ENCODE measurements at places on chromosomes 11 and 22. TPM values are rescaled to one million over a fixed set of nuclear protein-coding genes. Genes with fewer than 3 reads are reported as not detected.

- DNase-seq: no peak
Measured at GRCh38 chr11:45993531-45994001, 71.1 kb downstream of the LARGE2 start.

DNA sequence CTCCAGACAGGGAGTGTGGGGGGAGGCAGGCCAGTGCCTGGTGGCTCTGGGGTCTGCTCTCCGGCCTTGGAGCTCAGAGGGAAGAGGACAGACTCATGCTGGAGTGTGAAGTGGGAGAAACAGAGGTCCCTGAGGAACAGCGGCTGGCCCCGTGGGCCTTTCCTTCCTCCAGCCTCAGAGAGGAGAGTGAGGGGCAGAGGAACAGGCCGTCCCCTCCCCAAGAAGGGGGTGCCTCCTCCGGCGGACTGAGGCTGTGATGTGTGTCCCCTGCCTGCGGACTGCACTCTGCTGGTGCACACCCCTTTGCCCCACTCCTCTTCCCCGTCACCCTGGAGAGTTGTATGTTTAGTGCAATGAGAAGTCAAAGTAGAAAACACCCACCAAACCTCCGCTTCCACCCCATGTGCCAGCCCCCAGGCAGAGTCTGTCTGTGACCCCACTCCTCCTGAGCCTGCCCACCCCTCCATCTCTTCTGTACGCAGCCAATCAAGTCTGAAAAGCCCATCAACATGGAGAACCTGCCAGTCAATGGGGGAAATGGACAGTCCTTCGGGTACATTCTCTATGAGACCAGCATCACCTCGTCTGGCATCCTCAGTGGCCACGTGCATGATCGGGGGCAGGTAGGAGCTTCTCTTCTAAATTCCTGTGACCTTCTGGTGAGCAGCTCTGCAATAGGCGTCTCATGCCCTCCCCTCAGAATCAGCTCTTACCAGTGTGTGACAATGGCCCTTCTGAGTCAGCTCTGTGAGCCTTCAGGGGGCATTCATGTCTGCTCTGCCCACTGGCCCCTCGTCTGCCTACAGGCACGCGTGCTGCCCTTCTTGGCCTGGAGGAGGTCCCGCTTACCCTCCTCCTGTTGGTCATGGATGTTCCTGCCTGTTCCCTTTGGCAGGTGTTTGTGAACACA, 39.0 kb downstream of the GLB1L2 start:
- DNase-seq: no peak

DNA sequence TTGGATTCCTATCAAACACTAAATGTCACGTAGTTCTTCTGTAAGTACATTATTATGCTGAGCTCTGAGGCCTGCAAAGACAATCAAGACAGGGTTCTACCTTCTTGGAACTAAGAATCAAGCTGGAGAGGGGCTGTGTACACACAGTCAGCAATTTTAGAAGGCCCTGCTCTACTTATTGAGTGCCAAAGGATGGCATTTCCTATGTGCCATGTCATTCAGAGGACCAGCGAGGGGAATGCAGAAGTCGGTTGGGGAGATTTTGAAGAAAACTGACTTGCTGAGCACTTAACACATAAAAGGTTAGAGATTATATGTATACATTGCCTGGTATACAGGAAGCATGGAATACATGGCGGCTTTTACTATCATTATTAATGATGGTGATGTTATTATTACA, 5.3 kb downstream of the SLC37A2 start:
- no peak for DNase-seq

DNA sequence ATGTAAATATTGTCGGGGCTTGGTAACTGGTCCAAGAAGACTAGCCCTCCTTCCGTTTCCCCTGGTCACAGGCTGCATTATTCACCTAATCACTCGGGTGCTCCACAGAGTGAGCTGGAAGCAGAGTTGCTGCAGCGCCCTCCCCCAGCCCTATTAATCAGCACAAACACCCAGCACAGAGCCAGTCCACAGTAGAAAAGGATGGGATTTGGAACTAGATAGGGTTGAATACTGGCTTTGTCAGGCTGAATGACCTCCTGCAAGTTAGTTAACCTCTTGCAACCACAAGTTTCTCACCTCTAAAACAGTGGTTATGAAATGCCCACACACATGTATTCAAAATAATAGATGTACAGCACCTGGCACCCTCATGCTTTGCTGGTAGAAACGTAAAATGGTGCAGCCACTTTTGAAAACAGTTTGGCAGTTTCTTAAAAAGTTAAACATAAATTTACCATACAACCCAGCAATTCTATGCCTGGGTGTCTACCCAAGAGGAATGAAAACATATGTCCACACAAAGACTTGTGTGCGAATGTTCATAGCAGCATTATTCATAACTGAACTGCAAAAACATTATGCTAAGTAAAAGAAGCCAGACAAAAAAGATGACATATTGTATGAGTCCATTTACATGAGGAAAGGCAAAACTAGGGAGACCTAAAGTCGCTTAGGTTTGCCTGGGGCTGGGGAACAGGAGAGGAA, 31.7 kb upstream of the APLP2 start:
- no peak for DNase-seq

DNA sequence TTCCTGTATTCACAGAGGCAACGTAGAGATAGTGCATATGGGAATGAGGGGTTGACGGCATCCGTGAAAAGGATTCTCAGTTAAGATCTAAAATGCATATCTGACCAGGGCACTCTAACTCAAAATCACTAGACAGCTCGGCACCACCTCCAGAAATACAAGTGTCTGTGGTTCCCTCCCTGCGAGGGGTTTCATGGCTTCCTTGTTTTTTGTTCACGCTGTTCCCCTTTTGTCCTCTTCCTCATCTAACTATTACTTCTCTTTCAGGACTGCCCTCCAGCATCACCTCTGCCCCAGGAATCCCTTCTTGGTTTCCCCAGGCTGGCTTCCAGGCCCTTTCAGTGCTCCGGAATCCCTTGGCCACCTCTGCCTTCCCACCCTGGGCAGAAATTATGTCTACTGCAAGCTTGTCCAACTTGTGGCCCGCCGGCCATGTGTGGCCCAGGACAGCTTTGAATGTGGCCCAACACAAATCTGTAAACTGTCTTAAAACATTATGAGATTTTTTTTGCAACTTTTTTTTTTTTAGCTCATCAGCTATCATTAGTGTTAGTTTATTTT, 159.9 kb downstream of the FBXO7 start:
- DNase-seq: no peak

DNA sequence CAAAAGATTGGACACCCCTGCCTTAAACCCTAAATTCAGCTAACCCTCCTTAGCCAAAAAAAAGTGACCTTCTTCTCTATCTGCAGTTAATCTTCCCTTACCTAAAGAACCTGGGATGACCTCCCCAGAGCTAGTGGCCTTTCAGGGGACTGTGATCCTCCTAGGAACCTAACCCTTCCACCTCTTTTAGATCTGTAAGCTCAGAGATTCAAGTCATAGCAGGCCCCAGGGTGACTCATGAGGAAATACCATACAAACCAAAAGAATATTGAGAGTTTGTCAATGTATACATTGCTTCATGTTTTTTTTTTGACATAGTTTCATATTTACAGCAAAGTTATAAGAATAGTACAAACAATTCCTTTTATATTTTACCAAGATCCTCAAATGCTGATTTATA, 38.3 kb upstream of the CXCR5 start:
- no peak for DNase-seq

DNA sequence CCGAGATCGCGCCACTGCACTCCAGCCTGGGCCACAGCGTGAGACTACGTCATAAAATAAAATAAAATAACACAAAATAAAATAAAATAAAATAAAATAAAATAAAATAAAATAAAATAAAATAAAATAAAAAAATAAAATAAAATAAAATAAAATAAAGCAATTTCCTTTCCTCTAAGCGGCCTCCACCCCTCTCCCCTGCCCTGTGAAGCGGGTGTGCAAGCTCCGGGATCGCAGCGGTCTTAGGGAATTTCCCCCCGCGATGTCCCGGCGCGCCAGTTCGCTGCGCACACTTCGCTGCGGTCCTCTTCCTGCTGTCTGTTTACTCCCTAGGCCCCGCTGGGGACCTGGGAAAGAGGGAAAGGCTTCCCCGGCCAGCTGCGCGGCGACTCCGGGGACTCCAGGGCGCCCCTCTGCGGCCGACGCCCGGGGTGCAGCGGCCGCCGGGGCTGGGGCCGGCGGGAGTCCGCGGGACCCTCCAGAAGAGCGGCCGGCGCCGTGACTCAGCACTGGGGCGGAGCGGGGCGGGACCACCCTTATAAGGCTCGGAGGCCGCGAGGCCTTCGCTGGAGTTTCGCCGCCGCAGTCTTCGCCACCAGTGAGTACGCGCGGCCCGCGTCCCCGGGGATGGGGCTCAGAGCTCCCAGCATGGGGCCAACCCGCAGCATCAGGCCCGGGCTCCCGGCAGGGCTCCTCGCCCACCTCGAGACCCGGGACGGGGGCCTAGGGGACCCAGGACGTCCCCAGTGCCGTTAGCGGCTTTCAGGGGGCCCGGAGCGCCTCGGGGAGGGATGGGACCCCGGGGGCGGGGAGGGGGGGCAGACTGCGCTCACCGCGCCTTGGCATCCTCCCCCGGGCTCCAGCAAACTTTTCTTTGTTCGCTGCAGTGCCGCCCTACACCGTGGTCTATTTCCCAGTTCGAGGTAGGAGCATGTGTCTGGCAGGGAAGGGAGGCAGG, at the start of gene GSTP1:
Gene GSTP1, plus strand, starts transcription at position 566 of the 958 bp plus-strand sequence. Its CDS starts 32 bp downstream, at position 598.
- DNase-seq: peak; percentile 82

DNA sequence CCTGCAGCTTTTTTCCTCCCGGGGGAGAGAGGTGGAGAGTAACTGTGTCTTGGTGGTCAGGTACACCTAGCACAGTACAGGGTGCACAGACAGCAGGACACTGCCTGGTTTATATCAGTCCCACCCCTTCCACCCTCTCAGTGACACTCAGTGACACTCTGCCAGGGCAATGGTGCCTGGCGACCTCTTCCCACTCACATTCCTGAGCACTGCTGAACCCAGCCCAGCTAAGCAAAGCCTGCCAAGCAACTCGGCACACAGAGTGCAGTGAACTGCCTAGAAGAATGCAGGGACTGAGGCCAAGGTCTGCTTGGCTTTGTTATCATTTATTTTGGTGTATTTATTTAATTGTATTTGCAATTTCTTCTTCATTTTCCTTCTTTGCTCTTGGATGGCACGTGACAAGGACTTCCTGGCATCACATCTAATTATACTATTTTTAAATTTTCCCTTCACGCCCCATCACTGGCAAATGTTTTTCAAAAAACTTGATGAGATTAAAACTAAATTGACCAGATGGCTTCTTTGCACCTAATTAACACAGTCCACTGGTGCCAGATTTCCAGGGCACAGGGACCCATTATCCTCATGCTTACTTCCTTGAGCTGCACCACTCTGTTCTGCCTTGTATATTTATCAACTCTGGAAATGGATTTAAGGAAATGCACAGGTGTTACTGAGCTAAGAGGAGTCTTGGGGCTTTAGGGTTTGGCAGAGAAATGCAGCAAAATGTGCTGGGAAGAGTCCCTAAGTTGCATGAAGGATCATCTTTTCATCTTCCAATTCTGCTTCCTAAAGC, 205.6 kb downstream of the ADAMTS15 start:
- no peak for DNase-seq

DNA sequence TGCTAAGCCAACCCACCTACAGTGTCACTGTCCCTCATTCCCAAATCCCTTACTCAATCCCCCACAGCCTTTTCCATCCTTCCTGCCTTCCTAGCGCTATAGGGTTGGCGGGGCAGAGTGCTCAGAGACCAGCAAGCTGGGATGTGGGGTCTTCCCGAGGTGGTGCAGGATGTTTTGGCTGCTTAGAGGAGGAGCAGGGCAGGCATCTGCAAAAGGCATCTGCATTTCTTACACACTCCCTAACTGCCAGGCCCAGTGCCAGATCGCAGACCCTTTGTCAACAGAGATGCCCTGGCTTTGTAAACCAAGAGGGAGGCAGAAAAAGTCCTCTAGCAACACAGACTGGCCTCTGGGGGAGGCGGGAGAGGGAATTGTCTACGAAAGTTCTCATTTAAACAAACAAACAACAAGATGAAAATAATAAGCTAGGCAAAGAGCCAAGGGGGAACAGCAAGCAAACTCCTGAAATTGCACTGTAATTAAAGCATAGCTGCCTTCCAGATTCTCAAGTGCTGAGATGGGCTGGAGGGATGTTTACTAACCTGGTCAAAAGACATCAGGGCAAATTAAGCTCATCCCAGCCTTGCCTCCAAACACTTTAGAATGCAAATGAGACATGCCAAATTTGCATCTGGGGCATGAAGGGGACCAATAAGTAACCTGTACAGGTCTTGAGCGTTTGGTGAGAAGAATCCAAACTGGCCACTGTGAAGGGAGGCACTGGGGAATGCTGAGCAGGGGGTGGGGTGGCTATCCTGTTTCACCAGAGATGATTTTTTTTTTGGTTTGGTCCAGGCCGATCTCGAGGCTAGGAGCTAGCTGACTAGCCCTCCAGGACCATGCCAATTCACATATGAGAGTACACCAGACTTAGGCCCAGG, 38.1 kb upstream of the ADA2 start:
- no peak for DNase-seq

- no peak for DNase-seq
Measured at GRCh38 chr11:57434640-57435546, 8.0 kb upstream of the SLC43A3 start.

DNA sequence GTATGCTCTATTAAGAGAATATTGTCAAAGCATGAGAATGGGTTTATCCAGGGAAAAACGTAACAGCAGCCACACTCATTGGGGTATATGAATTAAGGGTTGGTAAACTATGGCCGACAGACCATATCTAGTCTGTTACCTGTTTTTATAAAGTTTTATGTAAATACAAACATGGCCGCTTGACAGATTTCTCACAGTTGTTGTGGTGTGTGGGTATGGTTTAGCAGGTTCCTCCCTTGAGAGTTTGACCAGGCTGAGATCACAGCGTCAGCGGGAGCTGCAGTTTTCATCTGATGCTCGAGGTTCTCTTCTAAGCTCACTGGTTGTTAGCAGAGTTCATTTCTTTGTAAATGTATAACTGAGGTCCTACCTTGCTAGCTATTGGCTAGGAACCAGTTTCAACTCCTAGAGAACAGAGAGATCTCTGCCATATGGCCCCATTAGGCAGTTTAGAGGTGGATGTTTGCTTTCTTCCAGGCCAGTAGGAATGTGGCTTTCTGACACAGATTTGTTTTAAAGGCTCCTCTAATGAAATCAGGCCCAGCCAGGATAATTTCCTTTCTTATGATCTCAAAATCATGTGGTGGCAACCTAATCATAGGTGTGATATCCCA, 45.5 kb upstream of the GRIK4 start:
- no peak for DNase-seq

DNA sequence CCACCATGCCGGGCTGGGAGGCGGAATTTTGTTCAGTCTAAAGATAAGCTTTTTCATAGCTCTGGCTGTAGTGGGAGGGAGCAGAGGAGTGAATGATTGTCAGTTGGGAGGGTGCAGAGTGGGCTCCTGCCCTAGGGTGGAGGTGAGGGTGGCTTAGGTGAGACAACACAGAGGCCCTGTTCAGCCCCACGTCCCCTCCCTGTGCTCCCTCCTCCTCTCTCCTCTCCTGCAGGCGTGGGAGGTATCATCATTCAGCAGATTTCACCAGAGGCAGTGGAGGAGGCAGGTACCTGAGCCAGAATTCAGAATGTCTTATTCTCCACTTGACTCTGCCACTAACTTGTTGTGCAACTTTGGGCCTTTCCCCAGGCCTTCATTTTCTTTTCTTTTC, 1.7 kb upstream of the THRSP start:
- DNase-seq: no peak

- DNase-seq: no peak
Measured at GRCh38 chr11:110479108-110480101, 49.7 kb downstream of the FDX1 start.

- no peak for DNase-seq
Measured at GRCh38 chr11:112297248-112297866, 36.7 kb upstream of the PLET1 start.

Gene RAB3IL1
- 6.8 TPM for total RNA-seq

Gene IMMP1L
- total RNA-seq: 28.6 TPM

Gene TMEM191C
- total RNA-seq: 0.74 TPM

Gene PSMD13
- total RNA-seq: 141 TPM

Gene DDIAS
- 24.0 TPM for total RNA-seq
